ENCODE measurements at places on chromosomes 5 and 9.

DNA sequence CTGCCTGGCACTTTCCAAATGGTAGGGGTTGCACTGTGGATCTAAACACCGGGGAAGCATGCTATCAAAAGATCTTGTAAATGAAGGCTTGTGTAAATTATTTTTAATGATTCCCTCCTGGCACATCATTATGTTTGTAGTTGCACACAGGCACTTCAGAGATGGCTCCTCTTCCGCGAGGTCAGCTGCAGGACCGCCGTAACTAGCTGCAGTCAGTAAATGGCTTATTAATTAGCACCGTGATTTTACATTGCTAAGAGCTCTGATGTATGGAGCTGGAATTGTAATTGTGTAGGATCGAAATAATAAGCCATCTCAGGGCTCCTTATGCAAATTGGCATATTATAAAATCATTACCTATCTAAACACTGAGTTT, 397.6 kb upstream of the IRX1 start:
- no peak for DNase-seq

DNA sequence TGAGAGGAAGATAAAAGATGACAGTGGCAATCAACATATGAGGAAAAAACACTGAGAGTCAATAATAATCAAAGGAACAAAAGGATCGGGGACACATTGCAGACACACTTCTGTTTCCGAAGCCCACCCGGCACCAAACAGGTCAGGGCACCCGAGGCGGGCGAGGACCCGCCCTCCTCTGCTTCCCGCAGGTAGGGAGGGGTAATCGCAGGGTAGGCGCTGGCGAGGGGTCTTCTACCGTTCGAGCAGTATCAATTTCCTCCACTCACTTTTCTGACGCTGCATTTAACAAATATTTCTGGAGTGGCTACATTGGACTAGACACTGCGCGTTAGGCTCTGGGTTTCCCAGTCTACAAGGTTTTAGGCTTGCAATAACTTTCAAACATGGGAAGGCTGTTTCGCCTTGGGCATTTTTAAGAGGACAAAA, 1.3 kb downstream of the TXN start:
- DNase-seq: no peak

- DNase-seq: no peak
Observed at GRCh38 chr5:131488463-131488862, 146.6 kb downstream of the RAPGEF6 start.

- DNase-seq: no peak
Observed at GRCh38 chr5:2914022-2914661, 162.7 kb upstream of the IRX2 start.

- no peak for DNase-seq
Observed at GRCh38 chr5:100311806-100312205, 223.4 kb upstream of the FAM174A start.

- DNase-seq: no peak
Observed at GRCh38 chr5:159104051-159104651, 4.4 kb upstream of the EBF1 start.

- DNase-seq: no peak
Observed at GRCh38 chr9:135032041-135032835, 55.2 kb upstream of the OLFM1 start.

- DNase-seq: no peak
Observed at GRCh38 chr5:76735762-76736545, 20.0 kb downstream of the F2R start.

DNA sequence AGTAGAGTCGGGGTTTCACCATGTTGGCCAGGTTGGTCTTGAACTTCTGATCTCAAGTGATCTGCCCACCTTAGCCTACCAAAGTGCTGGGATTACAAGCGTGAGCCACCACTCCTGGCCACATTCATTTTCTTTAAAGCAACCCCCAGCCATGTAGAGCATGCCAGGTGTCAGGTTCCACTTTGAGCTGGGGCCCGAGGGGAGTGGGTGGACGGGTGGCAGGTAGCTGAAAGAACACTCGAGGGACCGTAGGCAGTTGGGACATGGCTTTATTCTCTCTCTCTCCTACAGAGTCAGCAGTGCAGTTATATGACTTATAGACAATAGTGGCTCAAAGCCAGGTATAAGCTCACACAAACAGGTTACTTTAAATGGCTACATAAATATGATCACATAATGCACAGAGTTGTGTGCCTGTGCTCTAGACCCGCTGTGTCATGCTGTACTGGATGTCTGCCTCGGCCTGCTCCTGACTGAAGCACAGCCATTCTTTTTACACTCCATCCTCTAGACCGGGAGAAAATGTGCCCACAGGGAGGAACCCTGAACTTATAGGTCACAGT, 60.5 kb upstream of the FAM120A start:
- no peak for DNase-seq

DNA sequence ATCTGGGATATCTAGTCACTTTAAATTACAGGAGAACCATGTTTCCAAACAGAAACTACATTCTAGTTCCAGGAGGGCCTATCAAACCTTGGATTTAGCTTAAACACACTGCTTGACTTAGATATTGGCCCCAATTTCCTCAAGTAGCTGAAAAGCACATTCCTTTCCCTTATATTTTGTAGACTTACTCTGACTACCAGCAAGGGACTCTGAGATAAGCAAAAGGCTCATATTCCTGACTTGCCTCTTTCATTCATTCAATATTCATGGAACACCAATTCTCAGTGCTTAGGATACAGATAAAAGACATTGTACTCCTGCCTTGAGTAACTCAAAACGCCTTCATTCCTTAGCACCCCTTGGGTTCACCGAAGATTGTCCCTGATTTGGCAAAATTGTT, 11.8 kb downstream of the NR6A1 start:
- no peak for DNase-seq

GRCh38 chr5:155076379-155076778, 62.8 kb downstream of the KIF4B start:
- no peak for DNase-seq

DNA sequence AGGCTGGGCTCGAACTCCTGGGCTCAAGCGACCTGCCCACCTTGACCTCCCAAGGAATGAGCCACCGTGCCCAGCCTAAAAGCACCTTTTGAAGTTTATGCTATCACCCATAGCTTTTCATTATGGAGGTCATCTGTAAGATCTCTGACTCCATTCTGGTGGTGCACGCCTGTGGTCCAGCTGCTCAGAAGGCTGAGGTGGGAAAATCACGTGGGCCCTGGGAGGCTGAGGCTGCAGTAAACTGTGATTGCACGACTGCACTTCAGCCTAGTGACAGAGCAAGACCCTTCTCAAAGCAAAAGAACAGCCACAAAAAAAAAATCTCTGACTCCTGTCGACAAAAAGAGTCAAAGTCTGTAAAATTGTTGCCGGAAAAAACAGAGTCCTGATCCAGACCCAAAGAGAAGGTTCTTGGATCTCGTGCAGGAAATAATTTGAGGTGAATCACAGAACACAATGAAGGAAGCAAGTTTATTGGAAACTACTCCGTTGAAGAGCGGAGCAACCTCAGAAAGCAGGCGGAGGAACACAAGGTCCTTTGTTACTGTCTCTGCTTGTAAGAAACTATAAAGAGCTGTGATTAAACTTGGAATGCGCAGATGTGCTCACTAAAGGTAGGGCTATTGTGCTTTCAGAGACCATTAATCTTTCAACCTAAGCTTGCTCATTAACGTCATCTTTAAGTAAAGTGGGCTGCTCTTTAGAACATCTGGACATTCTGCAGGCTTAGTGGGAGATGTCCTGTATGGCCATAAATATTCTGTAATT, 2.0 kb upstream of the HAUS6 start:
- DNase-seq: no peak
